Stimulated activated naive B cell treated with anti-CD40 and anti-IgM and Interleukin-4, amounts not matched to agents 10 μg/mL and 1 μg/mL and 100 μg/mL, for 72 hours (primary cell): ENCODE measurements at places on chromosomes 2 and 18.

GRCh38 chr2:38708900-38709566 lies 42.1 kb downstream of the SRSF7 start:
- DNase-seq, result no peak

DNA sequence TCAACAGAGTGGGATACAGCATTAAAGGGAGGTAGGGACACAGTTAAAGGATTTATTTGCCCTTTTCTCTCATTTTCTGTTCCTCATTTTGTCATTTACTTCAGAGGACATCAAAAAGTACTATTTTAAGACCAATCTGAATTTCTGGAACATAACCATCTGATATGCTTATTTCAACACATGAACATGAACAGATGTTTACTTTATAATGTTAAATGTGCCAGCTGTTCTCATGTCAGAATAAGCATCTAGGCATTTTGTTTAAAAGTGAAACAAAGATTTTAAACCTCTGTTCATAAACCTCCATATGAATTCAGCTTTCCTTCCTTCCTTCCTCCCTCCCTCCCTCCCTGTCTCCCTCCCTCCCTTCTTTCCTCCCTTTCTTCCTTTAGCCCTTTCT lies 677.7 kb downstream of the CNTNAP5 start:
- no peak for DNase-seq

DNA sequence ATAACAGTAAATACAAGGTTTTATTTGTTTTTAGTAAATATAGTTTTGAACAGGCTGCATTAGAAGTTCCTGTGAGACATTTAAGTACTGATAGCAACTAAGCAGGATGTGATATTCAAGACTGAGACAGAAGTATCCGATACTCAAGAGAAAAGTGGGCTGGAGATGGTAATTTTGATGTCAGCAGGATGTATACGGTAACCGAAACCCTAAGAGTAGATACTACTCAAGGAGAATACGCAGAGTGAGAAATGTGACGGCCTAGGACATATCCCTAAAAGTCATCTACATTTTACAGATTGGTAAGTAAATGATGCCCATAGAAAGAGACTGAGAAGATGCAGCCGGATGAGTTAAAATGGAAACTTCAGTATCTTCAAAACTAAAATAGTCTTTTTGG lies 115.4 kb downstream of the GORASP2 start:
- no peak for DNase-seq

DNA sequence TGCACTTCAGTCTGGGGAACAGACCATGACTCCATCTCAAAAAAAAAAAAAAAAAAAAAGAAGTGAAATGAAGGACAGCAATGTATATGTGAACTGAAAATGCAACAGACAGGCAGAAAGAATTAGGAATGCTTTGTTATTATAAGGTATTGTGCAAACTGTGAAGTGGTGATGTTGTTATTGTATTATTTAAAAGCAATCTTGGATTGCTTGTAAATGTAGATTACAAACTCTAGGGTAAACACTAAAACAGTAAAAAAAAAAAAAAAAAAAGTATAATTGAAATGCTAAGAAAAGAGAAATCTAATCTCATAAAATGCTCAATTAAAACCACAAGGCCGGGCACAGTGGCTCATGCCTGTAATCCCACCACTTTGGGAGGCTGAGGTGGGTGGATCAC lies 25.3 kb downstream of the DYM start:
- DNase-seq, result no peak

- DNase-seq, result no peak
Measured at GRCh38 chr2:118470297-118470696, 377.2 kb downstream of the EN1 start.

DNA sequence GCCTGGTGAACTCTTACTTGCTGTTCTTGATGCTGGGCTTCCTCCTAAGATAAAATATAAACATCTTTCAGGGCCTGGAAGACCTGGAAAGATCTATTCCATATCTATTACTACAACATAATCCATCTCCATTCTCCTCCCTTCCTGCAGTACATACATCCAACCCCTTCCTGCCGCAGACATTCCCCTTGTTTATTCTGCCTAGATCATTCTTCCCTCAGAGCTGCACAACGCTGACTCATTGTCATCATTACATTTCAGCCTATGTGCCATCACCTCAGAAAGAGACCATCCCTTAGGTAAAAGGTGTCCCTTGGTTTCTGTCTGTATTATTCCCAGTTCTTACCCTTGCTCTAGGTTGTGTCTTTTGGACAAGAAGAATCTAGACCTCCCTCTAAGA lies 2.5 kb upstream of the CDH7 start:
- DNase-seq, result no peak

DNA sequence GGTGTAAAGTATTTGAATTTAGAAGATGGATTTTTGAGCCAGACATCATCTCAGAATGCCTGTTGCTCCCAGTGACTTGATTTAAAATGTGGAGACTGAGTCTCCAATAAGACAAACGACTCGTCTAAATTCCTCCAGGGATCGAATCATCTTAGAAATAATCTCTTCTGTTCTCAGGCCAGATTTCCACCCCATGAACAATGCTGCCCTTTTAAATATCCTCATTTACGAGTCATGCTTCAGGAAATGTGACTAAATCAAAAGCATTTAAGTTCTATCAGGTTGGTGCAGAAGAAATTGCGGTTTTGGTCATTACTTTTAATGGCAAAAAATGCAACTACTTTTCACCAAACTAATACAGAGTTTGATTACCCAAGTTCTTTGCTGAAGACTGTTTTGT lies 684.6 kb upstream of the SOX11 start:
- no peak for DNase-seq

DNA sequence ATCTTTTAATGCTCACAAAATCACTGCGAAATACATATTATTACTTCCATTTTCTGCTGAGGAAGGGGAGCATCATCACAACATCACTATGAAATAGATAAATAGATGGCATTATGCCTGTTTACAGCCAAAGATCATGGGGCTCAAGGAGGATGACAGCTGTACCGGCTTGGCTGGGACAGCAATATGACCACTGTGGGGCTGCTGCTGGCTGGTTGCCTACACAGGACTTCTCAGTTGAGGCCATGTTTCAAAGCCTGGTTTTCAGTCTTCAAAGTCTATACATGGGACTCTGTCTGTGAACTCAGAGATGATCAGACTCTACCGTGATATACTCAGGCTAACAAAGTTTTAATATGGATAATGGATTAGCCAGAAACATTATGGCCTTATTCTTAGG lies 58.7 kb downstream of the SPATS2L start:
- DNase-seq, result no peak

- DNase-seq, result no peak
Measured at GRCh38 chr2:192669505-192670091, 474.9 kb upstream of the TMEFF2 start.

GRCh38 chr2:26847655-26848335 lies at the start of gene DPYSL5:
Gene DPYSL5 (plus strand): TSS chr2:26848132. CDS start chr2:26898500, 50,368 bp downstream.
- no peak for DNase-seq
